ENCODE measurements at places on chromosomes 12 and 14.

DNA sequence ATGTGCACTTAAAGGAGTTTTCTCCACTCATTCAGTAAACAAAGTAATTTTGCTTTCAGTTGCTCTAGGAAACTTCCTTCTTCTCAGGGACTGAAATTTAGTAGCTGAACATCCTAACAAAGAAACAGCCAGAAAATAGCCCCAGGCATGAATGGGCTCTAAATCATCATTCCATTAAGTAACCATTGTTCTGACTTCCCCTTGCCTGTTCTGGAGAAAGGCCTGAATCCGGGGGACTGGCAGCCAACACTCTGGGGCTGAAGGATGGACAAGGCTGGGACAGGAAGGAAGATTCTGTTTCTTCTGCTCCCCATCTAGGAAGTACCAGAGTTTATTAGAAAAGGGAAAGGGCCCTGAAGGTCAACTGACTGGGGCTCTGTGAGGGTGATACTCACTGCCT lies 104.5 kb downstream of the ESRRB start:
- no peak for DNase-seq

GRCh38 chr12:12138203-12139154 lies 67.7 kb downstream of the BCL2L14 start:
- DNase-seq = no peak

DNA sequence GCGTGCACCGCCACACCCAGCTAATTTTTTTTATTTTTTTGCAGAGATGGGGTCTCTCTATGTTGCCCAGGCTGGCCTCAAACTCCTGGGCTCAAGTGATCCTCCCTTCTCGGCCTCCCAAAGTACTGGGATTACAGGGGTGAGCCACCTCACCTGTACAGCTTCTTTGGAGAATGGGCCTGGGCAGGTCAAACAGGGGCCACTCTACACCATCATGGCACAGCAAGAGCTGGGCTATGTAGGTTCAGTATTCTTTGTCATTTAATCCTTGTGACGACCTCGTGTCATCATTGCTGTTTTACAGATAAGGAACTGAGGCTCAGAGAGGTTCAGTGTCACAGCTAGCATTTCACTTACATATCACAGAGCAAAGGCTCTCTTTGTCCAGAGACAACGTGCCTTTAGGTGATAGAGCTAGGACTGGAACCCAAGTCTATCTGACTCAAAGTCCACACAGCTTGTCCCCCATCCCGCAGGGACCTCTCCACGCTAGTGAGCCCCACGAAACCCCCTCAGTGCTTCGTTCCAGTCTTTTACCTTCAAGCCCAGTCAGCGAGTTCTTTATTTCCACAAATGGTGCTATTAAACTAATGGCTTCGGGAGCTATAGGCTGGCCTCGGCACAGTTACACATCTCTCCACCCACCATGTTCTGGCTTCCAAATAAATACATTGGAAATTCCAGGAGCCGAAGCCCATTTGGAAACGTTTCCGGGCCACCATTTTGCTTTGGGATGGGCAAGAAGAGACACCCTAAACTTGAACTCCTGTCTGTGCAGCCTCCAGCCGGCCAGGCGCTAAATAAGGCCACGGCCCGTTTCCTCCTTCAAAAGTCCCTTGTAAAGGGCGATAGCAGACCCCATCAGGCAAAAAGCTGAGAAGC lies 660 bp upstream of the MAP1LC3B2 start:
- no peak for DNase-seq

GRCh38 chr14:99081156-99081765 lies 190.7 kb downstream of the BCL11B start:
- DNase-seq = no peak

- DNase-seq = no peak
These were observed 68.4 kb upstream of the SRSF5 start for GRCh38 chr14:69698572-69698971.

GRCh38 chr12:51351913-51352532 lies 5.5 kb upstream of the CELA1 start:
- peak; percentile 19 for DNase-seq
